Astrocyte of the spinal cord (primary cell): ENCODE measurements at places on chromosomes 6 and 20.
A peak's percentile ranks its signal among the peaks of the same experiment; 100 is the strongest.

GRCh38 chr6:111850295-111850937 is 22.8 kb downstream of the FYN start:
- DNase-seq: no peak

- no peak for DNase-seq
Measured at GRCh38 chr6:29474996-29475395, 12.8 kb downstream of the MAS1L start.

DNA sequence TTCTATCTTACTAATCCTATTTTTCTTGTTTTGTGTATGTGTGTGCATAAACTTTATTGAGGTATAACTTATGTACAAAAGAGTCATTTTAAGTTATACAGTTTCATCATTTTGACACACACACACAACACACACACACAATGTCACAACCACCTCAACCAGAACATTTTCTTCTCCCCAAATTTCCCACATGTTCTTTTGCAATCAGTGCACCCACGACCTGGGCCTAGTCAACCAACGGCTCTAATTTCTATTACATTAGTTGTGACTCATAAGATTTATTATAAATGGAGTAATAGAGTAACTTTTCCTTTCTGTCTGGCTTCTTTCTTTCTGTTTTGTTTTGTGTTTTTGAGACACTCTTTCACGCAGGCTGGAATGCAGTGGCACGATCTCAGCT is 9.8 kb upstream of the POM121L2 start:
- no peak for DNase-seq

DNA sequence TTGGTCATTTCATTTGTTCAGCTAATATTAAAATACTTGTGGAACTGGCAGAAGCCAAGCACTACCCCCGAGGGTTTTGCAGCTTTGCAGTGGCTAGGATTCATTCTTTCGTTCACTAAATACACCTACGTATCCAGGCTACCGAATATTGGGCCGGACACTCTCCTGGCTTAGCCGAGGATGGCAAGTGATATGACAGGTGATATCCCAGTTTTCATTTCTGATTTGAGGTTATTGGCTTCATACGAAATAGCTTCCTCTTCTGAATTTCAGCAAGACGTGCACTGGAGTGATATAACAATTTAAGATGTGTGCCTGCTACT is 536 bp upstream of the MTFR2 start:
- no peak for DNase-seq

GRCh38 chr6:156658186-156658965 is 118.8 kb upstream of the ARID1B start:
- DNase-seq: peak; percentile 88

- DNase-seq: no peak
Measured at GRCh38 chr6:111356551-111356950, 126.5 kb downstream of the REV3L start.

DNA sequence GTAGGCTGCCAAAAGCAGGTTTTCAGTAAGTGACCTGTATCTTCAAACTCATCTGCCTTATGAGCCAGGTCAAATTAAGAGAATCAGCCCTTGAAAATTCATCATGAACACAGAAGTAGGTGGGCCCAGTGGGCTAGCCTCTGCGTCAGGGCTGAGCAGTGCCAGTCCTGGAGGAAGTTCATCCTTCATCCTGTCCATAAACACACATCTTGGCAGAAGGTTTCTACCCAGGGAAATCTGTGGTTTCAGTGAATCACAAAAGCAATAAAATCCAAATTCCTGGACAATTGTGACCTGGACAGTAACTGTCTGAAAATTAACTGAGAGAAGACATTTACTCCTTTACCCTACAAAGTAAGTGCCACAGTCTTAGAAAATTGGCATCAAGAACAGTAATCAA is 72.4 kb downstream of the ATG5 start:
- peak; percentile 88 for DNase-seq

DNA sequence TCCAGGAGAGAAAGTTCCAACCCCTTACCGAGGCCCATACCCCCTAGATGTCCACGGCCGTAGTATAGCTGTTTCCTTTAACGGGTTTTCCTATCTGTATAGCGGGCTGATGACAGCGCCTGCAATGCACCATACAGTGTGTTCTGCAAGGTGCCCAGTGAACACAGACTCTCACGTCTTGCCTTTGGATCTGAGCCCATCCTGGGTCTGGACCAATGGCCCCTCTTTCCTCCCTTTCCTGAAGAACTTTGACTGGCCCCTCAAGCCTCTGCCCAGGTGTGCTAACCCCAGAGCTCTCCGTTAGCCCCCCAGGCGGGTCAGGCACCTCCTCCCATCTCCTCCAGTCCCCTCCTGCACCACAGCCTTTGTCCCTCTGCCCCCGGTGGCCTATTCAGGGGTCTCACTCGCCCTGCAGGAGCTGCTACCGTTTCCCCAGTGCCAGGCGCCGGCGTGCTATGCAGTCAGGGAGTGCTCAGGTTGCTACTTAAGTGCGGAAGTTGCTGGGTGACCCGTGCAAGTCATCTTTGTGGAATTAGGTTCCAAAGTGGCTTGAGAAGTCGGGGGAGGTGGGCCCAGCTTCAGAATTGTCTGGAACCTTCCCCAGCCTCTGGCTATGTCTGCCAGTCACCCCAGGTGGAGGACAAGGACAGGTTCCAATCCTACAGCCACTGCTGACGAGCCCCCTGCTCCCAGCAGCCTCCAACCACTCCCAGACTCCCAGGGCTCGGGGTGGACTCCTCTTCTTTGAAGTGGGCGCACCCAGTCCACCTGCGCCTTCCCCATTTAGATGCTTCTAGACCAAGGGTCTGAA is 35.0 kb upstream of the ZBP1 start:
- no peak for DNase-seq

GRCh38 chr6:104956731-104957294 is at the start of gene LIN28B:
TSS of gene LIN28B (plus strand) at chr6:104957107. CDS start at chr6:104957251, 144 bp downstream.
- no peak for DNase-seq
